ENCODE measurements at places on chromosomes 12 and 14.

DNA sequence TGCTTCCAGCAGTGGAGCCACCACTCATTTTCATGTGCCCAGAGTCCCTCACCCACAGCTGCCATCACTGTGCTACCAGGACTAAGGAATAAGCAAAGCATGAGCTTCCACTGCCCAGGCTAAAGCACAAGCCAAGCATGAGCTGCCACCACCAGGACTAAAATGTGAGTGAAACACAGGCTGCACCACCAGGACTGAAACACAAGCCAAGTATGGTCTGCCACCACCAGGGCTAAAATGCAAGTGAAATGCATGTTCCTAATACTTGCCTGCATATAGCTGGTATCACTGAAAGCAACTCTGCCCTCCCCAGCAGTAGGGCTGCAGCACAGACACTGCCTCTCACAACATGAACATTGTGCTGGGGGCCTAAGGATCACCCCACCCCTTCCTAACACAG lies 30.0 kb downstream of the CEP83 start:
- DNase-seq = no peak

- DNase-seq = no peak
Measured at GRCh38 chr14:83473416-83474235, 1940.0 kb upstream of the SEL1L start.

DNA sequence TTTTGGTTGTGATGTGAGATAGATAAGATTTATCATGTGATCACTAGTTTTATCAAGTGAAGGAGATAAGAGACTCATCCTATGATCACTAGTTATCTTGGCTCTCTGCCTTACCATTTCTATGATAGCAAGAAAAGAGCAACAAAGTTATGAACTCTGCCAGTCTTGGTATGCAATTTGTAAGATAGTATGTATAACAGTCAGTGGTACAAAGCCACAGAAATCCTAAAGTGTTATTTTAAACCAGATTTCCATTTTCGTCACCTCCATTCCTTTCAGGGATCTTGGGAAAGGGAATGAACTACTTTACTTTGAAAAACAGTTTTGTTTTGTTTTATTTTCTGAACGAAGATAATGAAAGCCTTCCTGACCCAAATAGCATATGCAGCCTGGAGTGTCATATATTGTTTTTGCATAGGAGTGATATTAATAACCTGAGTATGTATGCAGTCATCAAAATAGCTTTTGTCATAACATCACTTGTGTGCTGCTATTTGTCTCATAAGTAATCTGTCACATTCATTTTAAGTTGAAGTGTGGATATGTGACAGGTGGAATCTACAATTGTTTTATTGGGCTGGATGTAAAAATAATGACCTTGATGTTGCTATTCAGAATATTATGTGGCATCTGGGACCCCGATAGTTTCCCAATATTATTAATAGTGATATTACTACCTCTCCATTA lies 35.0 kb downstream of the FLRT2 start:
- no peak for DNase-seq

GRCh38 chr12:22325218-22325617 lies 9.3 kb downstream of the ST8SIA1 start:
- no peak for DNase-seq

GRCh38 chr12:21370845-21371449 lies 1.8 kb upstream of the IAPP start:
- no peak for DNase-seq

GRCh38 chr12:29781188-29781587 lies 2.6 kb downstream of the TMTC1 start:
- DNase-seq = no peak

GRCh38 chr14:69153152-69153872 lies 393 bp upstream of the DCAF5 start:
- no peak for DNase-seq

GRCh38 chr12:66190519-66191370 lies 1.7 kb downstream of the IRAK3 start:
- no peak for DNase-seq

- no peak for DNase-seq
Measured at GRCh38 chr12:6548966-6549683, 6.7 kb downstream of the IFFO1 start.

DNA sequence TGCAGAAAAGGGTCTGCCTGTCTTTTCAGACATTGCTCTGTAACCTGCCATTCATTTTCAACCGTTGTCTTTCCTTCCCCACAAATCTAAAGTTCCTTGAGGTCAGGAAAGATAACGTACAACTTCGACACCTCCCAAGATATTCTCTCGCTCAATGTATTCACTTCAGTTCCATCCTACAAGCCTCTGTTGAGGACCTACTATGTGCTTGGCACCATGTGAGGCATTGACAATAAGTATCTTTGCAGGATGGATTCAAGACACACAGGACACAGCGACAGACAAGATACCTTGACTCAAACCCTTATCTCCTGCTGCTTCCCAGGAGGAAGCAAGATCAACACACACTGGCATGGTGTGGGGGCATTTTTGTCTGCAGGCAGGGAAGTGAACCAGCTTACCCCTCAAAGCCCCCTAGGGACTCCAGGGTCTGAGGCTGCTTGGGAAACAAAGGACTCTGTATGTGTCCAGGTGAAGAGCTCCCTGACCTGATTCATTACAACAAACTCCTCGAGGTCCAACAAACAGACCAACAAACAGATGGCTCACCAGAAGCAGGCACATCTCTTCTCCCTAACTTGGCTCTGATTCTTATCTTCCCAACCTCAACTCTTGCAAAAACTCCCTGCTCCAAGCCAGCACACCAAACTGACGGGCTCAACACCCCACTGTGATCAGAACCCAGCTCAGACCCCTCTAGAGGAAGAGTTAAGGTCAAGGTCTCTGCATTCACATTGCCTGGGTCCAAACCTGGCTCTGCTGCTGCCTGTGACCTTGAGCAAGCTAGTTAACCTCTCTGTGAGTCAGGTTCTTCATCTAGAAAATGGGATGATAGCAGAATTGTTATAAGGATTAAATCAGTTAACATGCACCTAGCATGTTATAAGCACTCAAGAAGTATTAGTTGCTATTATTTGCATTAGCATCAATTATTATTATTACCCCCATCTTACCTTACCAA lies 6.3 kb downstream of the NUAK1 start:
- no peak for DNase-seq

DNA sequence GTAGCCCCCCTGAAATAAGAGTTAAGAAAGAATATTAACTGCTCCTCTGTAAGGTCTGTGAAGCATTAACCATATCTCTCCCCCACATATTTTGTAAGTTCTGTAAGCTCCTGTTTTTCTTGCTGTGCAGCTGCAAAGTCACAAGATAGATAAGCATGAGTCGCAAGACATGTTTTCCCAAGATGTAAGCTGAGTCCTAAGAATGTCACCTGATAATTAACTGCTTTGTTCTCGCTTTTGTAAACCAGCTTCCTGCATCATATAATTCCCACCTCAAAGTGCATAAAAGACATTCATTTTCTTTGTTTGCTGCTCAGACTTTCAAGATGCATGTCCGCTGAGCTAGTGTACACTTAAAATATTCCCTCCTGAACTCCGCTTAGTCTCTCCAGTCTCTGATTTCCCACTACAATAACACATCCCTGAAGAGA lies 27.0 kb upstream of the PHC1 start:
- DNase-seq = no peak

- DNase-seq = no peak
Measured at GRCh38 chr14:93999573-93999972, 2.5 kb downstream of the CCDC197 start.

DNA sequence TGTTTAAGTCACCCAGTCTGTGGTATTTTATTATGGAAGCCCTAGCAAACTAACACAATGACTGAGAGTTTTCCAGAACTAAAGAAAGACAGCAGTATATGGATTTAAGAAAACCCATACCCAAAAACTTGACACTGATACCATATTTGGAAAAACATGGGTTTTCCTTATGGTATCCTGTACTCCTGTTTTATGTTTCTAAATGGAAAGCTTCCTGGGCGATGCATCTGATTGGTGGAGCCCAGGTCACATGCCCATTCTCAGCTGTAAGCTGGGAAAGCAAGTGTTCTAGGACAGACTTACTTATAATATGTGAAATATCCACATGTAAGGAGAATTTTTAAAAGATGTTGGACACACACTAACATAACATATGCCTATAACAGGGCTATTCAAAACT lies 4.5 kb upstream of the RNASE4 start:
- no peak for DNase-seq

GRCh38 chr12:49563951-49564685 lies 3.8 kb downstream of the MCRS1 start:
- DNase-seq = no peak

GRCh38 chr14:27222671-27223070 lies 624.8 kb upstream of the NOVA1 start:
- no peak for DNase-seq

- DNase-seq = no peak
Measured at GRCh38 chr14:39491134-39491571, 58.9 kb upstream of the FBXO33 start.

GRCh38 chr14:53109105-53110041 lies 43.8 kb downstream of the DDHD1 start:
- DNase-seq = peak; percentile 24

- no peak for DNase-seq
Measured at GRCh38 chr12:70962226-70962794, 41.8 kb upstream of the PTPRR start.

- peak; percentile 46 for DNase-seq
Measured at GRCh38 chr14:21748869-21749303, 75.3 kb upstream of the OR4E1 start.

- peak; percentile 68 for DNase-seq
Measured at GRCh38 chr12:121494093-121494787, 86.6 kb downstream of the KDM2B start.

DNA sequence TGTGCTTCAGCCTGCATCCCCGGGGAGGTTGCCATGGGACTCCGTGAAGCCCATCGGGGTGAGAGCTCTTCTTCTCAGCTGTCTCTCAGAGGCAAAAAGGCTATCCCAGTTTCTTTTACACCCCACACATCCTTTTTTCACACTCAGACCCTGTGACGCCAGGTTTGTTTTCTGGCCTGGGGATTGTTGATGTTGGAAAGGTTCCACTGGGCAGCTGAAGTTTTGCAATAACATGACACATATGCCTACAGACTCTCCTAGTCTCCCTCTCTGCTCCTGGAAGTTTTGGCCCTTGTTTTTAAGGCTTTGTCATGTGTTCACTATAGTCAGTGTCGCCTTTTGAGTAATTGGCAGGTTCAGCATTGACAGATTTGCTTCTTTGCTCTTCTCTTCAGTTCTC lies 118.6 kb downstream of the SMOC1 start:
- DNase-seq = no peak

DNA sequence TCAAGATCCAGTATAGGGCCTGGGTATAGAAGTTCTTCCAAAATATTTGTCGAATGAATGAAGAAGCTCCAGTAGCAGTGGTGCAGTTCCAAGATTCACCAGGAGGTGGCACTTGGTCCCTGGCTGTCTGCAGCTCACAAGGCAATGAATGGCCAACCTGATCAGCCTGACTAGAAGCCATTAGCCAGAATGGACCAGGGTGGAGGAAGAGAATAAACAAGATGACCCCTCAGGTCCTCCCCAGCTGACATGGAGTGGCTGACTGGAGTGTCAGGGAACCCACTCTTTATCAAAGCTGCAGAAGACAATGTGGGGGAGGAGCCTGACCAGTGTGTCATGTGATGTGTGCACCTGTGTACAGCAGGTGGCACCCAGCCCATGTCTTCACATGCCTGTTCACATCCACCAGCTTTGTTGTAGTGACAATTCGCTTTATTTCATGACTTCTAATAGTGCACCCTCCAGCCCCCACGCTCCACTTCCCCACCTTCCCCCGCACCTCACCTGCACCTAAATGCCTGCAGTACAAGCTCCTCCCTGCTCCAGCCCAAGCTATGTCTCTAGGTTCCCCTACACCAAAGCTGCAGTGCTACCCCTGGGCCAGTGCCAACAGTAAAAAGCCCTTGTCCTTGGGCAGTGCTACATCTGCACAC lies 3.0 kb downstream of the LTBP2 start:
- peak; percentile 89 for DNase-seq

GRCh38 chr14:92964124-92965109 lies 41.5 kb downstream of the CHGA start:
- DNase-seq = no peak

- no peak for DNase-seq
Measured at GRCh38 chr12:47114481-47114892, 34.7 kb upstream of the AMIGO2 start.

DNA sequence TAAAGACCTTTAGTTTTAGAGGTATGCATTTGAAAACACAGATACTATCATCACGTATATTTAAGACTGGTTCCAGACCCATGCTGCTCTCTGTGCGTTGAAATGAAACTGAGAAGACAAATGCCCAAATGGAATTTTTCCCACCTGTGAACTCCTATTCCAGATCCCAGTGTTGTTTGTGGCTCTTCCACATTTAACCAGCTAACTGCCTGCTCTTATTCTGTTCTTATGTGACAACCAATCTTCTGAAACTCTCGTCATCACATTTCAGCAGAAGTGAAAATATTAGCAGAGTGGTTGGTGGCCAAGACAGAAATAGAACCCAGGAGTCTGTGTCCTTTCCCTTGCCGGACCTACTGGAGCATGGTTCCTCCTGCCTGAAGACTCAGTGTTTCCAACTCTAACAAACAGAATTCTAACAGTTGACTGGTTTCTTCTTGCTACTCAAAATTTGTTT lies 460.2 kb downstream of the RAD51B start:
- no peak for DNase-seq

GRCh38 chr12:24705216-24705615 lies 243.7 kb downstream of the BCAT1 start:
- no peak for DNase-seq

GRCh38 chr12:41190338-41190737 lies 2.2 kb downstream of the PDZRN4 start:
- DNase-seq = no peak

- DNase-seq = no peak
Measured at GRCh38 chr12:131364903-131365820, 345.7 kb upstream of the SFSWAP start.

DNA sequence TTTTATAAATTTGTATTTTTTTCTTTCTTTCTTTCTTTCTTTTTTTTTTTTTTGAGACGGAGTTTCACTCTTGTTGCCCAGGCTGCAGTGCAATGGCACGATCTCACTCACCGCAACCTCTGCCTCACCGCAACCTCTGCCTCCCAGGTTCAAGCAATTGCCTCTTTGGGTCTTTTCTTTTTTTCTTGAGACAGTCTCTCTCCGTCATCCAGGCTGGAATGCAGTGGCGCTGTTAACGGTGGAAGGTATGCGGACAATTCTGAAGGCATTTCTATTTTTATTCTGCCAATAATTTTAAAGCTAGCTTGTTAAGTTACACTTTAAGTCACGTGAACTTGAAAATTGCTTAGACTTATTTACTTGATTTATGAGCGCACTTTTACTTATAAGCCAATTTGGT lies 8.8 kb upstream of the PHC1 start:
- no peak for DNase-seq

DNA sequence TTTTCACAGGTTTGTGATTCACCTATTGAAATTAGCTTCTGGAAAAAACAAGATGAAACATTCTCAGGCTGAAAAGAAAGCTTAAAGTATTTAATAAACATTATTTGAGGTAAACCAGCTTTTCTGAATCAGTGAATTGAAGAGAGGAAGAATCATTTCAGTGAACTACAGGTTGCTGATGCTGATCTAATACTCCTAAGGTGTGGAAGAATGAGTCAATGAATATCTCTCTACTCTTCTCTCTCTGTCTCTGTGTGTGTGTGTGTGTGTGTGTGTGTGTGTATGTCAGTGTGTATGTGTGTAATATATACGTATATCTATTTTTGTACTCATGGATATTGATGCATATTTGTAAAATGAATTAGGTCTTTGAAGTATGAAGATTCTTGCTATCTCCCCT lies 312.2 kb downstream of the SSPN start:
- DNase-seq = no peak
